ENCODE measurements at places on chromosomes 1 and 21.

DNA sequence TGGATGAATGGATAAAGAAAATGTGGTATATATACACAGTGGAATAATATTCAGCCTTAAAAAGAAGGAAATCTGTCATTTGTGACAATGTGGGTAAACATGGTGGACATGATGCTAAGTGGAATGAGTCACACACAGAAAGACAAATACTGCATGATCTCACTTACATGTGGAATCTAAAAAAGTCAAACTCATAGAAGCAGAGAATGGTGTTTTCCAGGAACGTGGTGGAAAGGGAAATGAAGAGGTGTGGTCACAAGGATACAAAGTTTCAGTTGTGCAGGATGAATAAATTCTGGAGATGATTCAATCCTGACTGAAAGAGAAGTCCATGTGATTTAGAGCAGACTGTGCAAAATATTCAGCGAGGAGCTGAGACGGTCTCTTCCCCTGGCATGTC is 56.6 kb downstream of the RYR2 start:
- H3K27me3 ChIP-seq, result no peaks in the 10 kb centered on the region
- H3K27ac ChIP-seq, result no peak overlapping the region
- H3K4me3 ChIP-seq, result no peak overlapping the region
- DNase-seq, result no peak
- H3K4me1 ChIP-seq, result no peaks in the 10 kb centered on the region

GRCh38 chr21:34077888-34078287 is 4.5 kb downstream of the MRPS6 start:
- DNase-seq, result no peak
- H3K4me3 ChIP-seq, result peak overlapping the region; percentile 7

- H3K36me3 ChIP-seq, result no peaks in the 10 kb centered on the region
- H3K4me1 ChIP-seq, result no peaks in the 10 kb centered on the region
- no peak overlapping the region for H3K4me3 ChIP-seq
- no peak for DNase-seq
- H3K27me3 ChIP-seq, result no peaks in the 10 kb centered on the region
These were observed 29.3 kb downstream of the XCL2 start for GRCh38 chr1:168514455-168514854.

DNA sequence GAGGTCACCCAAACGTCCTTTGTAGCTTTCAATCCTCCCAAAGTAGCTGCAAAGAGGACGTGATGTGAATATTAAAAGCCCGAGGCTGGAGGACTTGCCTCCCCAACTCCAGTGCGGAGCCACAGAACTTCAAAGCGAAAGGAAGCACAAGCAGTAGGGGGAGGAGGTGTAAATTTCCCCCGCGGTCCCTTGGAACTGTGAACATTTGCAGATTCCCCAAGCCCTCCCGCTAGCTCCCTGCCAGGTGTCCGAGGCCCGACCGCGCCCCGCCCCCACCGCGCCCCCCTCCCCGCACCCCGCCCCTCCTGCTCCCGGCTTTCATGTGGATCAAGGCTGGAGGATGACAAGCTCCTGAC is 41.5 kb upstream of the HAO2 start:
- H3K27ac ChIP-seq, result no peak overlapping the region
- H3K4me1 ChIP-seq, result no peaks in the 10 kb centered on the region

GRCh38 chr21:28993293-28993629 is 584 bp upstream of the LTN1 start:
- no peaks in the 10 kb centered on the region for H3K27me3 ChIP-seq
- DNase-seq, result no peak
- H3K4me1 ChIP-seq, result peaks cover 5% of the 10 kb centered on the region
- H3K27ac ChIP-seq, result peak overlapping the region; percentile 87

GRCh38 chr1:23020706-23021405 is 1.6 kb downstream of the KDM1A start:
- H3K36me3 ChIP-seq, result no peaks in the 10 kb centered on the region
- H3K27me3 ChIP-seq, result no peaks in the 10 kb centered on the region
- H3K27ac ChIP-seq, result peak overlapping the region; percentile 90
- DNase-seq, result no peak

DNA sequence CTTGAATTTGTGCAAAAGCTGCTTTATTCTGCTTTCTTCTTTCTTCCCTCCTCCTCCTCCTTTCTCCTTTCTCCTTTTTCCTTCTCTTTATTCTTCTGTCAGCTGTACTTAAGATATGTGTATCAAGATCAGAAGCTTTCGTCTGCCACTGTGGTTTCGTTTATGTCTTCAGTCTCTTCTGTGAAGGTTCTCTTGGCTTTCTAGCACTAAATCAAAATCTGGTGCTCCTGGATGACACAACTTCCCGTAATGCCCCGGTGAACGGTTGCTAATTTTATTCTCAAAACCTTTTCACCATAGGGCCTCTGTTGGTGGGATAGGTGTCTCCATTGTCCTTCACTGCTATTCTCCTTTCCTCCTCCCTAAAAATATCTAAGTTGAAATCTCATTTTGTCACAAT is 5.0 kb downstream of the ATF6 start:
- no peaks in the 10 kb centered on the region for H3K27me3 ChIP-seq
- H3K4me1 ChIP-seq, result peaks cover 4% of the 10 kb centered on the region
- no peak overlapping the region for H3K4me3 ChIP-seq
- no peak for DNase-seq

Data from Panc1 (cell line).